Endothelial cell of umbilical vein (primary cell): ENCODE measurements at places on chromosomes 7 and 10. TPM values are rescaled to one million over a fixed set of nuclear protein-coding genes. Genes with fewer than 3 reads are reported as not detected.

DNA sequence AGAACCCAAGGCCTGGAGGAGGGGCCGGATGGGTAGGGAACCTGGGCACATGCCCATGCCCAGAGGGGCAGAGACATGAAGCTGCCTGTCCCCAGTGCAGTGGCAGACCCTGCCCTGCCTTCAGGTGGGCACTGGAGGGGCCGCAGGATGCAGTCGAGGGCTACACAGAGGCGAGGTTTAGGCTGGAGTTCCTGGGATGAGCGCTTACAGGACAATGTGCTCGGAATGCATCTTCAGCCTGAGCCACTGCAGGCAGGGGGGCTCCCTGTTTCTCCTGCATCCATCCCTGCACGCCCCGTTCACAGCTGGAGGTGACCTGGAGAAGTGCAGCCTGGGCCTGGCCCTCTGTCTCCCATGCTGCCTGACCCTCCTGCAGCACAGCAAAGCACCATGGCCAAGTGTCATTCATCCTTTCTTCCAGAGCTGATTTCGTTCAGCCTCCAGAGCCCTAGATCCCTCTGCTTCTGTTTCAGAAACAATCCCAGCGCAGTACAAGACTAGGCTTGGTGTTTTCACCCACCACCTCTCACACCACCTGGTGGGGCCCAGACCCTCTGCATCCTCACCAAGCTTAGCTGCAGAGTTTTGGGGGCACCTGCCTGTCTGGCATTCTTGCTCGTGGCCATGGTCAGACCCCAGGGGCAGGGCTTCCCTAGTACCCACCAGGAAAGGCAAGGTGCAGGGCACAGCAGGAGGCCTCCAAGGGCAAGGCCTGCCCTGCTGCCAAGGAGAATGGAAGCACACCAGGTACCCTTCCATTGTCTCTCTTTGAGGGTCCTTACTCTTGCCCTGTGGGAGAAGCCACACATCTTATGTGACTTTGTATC lies 311.9 kb downstream of the TCERG1L start:
- no peak for DNase-seq

DNA sequence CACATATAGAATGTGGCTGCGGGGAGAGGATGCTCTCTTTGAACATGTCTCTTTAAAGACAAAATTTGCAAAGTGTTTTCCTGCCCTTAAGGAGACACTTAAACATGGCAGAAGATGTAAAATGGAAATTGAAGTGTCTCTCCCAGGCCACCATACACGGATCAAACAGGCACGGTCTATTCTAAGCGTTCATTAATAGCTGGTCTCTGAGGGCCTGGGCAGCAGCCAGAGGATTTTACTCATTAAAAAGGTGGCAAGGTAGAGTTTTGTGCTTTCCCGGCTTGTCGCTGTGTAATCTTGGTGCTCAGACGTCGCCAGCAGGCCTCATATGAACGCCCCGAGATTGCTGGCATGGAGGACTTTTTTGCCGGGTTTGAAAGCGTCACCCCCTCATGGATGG lies 205.5 kb downstream of the EMX2 start:
- no peak for DNase-seq

- DNase-seq, result no peak
These were observed 3.5 kb upstream of the LRRC18 start for GRCh38 chr10:48943096-48943495.

DNA sequence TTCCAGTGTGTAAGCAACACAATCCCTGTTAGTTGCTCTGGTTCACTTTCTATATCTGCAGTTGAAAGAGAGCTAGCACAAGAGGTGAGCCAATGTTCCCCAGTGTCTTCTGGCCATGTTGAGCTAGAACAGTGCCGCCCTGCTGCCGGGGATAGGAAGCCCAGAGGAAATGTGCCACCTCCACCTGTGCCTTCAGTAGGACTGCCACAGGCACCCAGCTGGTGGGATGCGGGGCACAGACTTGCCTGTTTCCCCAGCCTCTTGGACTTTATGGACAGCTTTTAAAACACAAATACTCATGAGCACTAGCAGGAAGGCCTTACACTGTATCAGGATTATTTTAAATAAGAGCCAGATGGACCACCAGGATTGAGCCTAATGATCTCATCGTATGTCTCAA lies 234.5 kb upstream of the COBL start:
- DNase-seq, result no peak

DNA sequence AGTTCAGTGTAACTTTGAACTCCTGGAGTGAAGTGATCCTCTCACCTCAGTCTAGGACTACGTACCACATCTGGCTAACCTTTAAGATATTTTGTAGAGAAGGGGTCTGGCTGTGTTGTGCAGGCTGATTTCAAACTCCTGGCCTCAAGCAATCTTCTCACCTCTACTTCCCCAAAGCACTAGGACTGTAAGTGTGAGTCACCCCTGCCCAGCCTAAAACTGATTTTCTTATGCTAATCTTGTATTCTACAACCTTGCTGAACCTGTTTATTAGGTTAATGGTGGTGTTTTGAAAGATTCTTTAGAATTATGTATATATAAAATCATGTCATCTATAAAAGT lies 58.0 kb downstream of the LCOR start:
- DNase-seq, result no peak

DNA sequence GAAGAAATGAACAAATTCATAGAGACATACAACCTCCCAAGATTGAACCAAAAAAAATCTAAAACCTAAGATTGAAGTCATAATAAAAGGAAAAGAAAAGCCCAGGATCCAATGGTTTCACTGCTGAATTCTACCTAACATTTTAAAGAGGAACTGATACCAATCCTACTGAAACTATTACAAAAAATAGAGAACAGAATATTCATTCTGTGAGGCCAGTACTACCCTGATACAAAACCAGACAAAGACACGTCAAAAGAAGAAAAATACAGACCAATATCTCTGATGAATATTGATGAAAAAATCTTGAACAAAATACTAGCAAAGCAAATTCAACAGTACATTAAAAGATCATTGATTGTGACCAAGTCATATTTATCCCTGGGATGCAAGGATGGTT lies 128.5 kb upstream of the STEAP1 start:
- DNase-seq, result no peak

DNA sequence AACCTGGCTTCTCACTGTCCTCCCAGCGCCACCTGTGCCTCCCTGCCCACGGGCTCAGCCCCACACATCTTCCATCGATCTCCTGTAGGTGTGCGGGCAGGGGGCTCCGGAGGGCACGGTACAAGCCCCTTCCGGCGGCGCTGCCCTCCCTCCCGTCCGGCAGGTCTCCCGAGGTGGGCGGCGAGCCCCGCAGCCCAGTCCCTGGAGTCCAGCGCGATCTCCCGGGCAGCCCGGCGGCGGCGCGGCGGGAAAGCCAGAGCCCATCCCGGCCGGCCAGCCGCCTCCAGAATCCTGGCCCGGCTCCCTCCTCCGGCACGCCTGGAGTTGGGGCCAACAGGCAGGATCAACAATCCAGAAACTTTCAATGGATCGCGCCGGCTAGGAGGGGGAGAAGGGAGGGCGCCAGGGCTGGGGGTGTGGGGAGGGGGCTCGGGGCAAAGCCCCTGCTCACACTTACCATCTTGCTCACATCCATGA lies 100.1 kb downstream of the HIP1 start:
- DNase-seq, result peak; percentile 36

GBX1 gene
- total RNA-seq, result not detected in 2 replicates

CRYGN gene
- not detected in 2 replicates for total RNA-seq

ZNF804B gene
- total RNA-seq, result not detected in 2 replicates

CYP17A1 gene
- not detected in 2 replicates for total RNA-seq
